NCI-H1436 (cell line): ENCODE measurements at places on chromosomes 3 and 15.

GRCh38 chr3:112593258-112593657 lies 31.4 kb downstream of the SLC35A5 start:
- DNase-seq: no peak

DNA sequence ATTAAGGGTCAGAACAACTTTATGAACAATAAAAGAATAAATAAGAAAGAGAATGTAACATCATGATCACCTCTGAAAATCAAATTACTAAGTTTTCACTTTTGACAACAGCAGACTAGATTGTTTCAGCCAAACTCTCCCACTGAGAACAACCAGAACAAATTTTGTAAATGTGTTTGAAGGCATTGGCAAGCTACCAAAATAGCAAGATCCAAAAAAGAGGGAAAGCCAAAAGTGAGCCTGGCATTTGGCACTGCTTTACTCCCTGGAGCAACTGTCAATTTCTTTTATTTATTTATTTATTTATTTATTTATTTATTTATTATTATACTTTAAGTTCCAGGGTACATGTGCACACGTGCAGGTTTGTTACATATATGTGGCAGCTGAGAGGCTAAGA lies 67.2 kb downstream of the CFAP44 start:
- no peak for DNase-seq

GRCh38 chr3:179958143-179958542 lies 78.6 kb downstream of the PEX5L start:
- DNase-seq: no peak

DNA sequence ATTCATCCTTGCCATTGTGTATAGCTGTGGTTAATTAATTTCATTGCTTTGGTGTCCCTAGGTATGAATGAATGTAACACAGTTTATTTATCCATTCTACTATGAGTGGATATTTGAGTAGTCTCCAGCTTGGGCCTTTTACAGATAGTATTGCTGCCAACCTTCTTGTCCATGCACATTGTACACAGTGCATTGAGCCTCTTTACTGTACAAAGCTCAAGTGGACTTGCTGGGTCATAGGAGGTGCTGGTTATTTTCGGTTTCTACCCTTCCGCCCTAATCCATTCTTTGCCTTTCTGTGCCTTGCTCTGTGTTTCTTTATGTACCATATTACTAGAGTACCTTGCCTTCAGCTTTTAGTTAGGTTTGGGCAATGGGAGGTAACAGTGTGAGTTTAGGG lies 60.7 kb downstream of the DUT start:
- DNase-seq: no peak

GRCh38 chr3:189466004-189466403 lies 165.2 kb upstream of the TP63 start:
- no peak for DNase-seq

DNA sequence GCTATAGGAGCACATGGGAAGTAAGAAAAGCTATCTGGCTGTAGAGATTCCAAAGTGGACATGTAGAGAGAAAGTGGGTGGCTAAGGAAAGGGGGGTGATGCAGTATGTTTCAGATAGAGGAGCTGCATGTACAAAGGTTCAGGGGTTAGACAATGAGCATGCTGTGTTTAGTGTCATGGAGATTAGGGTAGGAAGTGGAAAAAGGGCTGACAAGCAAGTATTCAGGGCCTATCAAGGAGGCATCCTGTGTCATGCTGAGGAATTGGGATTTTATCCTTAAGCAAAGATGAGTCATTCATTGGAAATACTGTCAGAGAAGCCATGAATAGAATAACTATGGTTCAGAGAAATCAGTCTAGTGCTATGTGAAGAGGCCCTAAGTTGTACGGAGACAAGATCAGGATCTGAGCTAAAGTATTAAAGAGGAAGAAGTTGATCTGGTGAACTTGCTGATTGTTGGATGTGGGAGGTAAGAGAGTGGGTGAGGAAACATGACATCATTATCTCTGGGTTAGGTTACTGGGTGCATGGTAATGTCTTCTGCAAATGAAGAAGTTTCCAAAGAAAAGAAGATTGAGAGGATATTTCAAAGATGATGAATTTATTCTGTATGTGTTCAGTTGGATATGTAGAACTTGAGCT lies 176.7 kb upstream of the GOLIM4 start:
- DNase-seq: no peak

GRCh38 chr15:26438316-26438715 lies 334.6 kb downstream of the GABRB3 start:
- no peak for DNase-seq

DNA sequence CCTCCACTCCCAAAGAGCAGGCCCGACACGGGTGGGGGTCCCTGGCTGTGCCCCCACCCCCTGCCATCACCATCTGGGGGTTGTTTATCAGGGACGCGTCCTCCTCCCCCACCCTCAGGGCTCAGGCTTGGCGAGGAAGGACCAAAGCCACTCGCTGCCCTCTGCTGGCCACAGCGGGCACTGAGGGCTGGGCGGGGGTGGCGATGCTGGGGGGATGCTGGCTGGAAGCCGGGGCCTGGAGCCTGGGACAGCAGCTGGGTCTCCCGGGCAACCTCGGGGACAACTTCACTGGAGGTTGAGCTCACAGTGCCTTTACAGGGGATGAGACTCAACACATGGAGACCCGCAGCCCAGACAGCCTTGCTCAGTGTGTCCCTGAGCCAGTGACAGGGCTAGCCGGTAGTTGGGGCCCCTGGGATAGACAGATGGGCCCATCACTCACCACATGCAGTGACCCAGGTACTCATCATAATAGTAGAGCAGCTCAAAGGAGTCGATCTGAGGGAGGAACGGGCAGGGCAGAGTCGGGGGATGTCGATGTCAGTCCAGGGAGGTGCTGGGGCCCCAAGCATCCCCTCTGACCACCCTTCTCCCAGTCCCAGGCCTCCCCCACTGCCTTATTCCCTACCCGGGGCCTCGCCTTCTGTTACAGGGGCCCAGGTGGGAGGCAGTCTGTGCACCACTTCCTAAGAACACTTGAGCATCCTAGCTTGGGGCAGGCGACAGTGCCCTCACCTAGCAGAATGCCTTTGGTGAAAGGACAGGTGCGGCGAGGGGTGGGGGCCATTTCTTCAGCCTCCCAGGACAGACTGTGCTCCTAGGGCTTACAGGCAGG lies 5.9 kb upstream of the CALML4 start:
- no peak for DNase-seq

DNA sequence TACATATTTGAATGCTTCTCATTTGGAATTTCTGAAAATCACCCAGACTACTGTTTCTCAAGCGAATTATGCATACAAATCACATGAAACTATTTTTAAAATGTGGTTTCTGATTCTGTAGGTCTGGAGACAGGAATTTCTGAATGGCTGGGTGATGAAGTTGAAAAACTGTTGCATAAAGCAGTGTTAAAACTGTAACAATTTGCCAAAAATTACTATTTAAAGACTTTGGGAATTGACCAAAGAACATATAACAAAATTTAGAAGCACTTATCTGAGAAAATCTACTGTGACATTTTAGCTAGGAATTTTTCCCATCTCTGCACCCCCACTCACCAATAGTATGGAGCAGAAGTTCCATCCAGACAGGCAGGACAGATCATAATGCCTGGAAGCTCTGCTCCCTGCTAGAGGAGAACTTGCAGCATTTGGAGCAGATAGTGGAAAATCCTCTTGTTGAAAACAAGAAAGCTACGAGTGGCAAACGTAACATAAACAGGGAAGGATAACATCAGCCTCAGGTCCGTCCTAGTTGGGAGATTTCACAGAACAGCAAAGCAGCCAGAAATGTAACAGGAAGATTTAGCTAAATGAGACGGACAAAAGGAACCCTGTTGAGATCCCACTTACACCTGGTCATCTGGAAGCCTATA lies 132.3 kb upstream of the MCTP2 start:
- no peak for DNase-seq

DNA sequence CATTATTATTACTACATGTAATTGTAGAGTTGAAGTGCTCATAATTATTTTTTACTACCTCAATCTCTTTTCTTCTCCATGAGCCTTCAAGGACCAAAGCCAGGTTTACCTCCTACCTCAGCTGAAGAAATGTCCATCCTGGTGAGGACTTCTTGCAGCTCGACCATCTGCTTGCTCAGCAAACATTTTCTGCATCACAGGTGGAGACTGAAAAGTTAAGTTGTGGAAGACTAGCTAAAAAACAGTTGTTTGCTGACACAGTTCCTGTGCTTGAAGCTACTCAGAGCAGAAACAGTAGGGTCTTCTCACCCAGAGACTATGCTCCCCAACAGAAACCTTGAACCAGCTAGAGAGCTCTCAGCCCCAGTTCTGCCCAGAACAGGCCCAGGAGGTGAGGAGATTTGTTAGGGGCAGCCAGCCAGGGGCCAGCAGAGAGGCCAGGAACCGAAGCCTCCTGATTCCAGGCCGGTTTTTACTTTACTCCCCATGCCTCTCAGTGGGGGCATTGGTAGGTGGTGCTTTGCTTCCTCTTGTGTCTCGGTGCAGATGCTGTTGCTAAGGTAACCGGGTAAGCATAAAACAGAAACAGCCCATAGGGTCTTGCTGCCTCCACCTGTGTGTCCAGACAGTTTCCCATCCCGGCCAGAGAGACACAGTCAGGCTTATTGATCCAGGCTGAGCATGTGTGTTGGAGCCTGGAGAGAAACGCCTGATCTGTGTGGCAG lies 54.9 kb downstream of the CCNL1 start:
- peak; percentile 61 for DNase-seq

GRCh38 chr3:69888040-69888942 lies 111.2 kb upstream of the SAMMSON start:
- no peak for DNase-seq

DNA sequence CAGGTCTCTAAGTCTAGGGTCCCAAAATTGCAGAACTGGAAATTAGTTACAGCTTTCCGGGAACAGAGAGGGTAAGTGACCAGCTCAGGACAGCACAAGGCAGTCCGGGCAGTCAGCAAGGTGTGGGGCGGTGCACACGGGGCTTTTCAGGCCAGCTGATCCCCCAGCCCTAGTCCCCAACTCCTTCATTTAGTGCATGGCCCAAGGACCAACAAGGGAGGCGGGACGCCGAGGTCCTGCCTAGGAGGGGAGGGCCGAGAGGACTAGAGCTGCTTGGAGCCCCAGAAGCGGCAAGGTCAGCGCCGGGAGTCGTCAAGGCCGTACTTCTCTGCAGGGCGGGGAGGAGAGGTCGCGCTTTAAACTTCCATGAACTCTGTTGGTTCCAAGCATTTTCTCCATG lies 2.0 kb upstream of the PDE8A start:
- no peak for DNase-seq

GRCh38 chr3:57227204-57227929 lies at the start of gene APPL1:
Gene APPL1 (plus strand): TSS chr3:57227729. CDS start chr3:57227884, 155 bp downstream.
- DNase-seq: peak; percentile 69

GRCh38 chr3:141212555-141212954 lies 19.1 kb upstream of the PXYLP1 start:
- no peak for DNase-seq

DNA sequence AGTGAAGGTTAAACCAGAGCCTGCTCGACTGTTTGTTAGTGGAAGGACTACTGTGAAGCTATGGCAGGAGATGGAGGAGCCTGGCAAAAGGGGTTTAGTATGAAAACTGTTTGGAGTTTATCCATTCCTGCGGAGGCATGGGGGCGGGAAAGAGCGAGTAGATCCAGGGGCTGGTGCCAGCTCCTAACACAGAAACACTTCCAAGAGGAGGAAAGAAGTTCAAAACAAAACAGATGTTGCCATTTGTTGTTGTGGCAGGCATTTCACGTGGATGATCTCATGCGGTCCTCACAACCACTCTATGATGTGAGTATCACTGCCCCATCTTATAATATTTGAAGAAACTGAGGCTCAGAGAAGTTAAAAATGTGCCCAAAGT lies 30.7 kb upstream of the KY start:
- no peak for DNase-seq

GRCh38 chr3:181725830-181726229 lies 14.1 kb downstream of the SOX2 start:
- no peak for DNase-seq

DNA sequence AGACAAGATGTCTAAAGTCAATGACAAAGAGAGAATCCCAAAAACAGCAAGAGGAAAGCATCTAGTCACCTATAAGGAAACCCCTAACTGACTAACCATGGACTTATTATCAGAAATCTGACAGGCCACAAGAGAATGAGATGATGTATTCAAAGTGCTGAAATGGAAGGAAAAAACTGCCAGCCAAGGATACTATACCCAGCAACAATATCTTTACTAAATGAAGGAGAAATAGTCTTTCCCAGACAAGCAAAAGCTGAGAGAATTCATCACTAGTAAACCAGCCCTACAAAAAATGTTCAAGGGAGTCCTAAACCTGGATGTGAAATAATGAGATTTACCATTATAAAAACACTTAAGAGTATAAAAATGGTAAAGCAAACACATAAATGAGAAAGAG lies 128.0 kb downstream of the SATB1 start:
- no peak for DNase-seq
